ENCODE measurements at places on chromosomes 16 and 17.

GRCh38 chr16:58222532-58223316 is 24.8 kb upstream of the CSNK2A2 start:
- no peak for DNase-seq

GRCh38 chr17:81120149-81120484 is 45.2 kb upstream of the PVALEF start:
- DNase-seq: no peak

- peak; percentile 87 for DNase-seq
Observed at GRCh38 chr16:1772908-1773702, at the start of gene MRPS34. MRPS34 (minus strand) TSS chr16:1773134; CDS start chr16:1773119, 15 bp downstream.

DNA sequence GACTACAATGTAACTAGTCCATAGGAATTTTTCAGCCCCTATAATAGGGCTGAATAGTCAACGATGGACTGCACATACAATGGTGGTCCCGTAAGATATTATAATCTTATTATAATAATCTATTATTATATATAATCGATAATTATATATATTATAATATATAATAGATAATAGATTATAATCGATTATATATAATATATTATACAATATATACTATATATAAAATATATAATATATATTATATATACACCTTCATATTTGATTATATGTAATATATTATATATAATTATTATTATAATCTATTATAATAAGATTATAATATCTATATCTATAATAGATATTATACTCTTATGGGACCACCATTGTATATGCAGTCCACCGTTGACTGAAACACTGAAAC is 238.8 kb downstream of the XYLT1 start:
- no peak for DNase-seq

- no peak for DNase-seq
Observed at GRCh38 chr17:63274146-63274545, 172.0 kb downstream of the CYB561 start.

DNA sequence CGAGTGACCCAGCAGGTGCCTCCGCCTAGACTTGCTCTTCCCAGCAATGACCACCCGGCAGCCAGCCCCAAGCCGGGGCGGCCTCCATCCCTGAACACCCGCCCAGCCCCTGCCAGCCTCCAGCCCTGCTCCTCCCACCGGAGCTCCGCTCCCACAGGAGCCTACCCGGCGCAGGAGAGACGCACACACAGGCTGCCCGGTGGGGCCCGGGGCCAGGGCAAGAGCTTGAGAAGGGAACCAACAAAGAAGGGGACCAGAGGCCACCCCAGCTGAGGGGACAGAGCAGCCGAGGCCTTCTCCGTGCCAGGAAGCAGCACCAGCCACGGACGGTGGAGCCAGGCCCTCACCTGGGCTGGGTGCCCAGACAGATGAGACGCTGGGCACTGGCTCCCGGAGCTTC is 13.8 kb downstream of the PKD1 start:
- no peak for DNase-seq

- no peak for DNase-seq
Observed at GRCh38 chr17:704111-704864, 10.4 kb downstream of the VPS53 start.

DNA sequence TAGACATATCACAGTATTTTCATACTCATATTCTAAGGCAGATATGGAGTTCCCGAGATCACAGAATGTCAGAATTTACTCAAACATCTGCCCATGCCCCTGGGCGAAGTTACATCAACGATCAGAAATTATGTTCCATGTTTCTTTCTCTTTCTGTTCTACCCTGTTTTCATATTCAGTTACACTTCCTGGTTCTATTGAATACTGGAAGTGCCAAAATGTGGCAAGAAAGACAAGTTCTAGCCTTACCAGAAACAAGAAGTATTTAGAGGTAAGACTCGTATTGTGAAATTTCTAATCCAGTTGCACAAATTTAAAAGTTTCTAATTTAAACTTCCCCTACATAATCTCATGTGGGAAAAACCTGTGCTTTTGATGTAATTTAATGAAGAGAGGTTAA is 36.1 kb downstream of the KCNJ2 start:
- DNase-seq: no peak

DNA sequence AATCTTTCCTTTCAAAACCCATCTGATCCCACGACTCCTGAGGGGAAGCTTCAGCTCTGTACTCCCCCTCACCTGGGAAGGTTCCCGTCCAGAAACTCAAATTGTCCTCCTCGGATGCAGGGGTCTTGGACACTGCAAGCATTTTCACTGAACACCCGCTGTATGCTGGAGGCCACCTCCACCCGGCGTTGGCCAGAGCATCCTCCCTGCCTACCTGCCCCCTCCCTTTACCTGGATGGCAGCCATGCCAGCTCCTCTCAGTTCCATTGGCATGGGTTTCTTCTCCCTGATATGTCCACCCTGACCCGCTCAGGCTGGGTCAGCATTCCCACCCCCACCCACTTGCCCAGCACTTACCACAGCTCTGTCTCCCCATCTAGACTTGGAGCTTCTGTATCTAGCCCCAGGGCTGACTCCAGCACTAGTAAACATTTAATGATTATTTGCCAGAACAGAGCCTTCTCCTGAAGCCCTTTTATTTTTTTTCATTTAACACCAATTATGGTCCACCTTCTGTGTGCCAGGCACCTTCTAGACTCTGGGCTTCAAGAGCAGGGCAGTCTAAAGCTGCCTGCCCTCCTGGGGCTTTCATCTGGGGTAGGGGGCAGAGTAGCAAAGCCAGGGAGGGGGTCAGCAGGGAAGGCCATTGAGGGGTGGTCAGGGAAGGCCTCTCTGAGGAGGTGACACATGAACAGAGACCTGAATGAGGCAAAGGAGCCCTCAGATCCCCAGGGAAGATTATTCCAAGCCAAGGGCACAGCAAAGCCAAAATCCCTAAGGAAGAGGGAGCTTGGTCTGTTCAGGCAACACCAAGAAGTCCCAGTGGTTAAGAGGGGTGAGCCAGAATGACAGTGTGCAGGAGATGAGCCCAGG is 8.9 kb upstream of the KRT19 start:
- DNase-seq: peak; percentile 48

DNA sequence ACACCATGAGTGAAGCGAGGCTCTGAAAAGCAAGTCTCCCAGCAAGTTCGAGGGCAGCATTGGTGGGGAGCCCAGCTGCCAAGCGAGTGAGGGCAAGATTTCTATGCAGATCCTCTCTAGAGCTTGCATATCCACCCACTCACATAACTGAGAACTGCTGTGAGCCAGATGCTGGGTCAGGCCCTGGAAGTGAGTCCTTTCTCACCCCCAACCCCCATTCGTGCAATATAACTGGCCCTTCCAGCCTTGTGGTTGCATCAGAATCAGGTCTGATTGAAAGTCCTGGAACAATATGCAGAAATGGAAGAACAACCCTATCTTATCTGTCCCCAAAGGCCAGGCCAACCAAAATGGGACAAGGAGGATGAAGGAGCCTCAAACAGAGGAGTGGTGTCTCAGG is 146.6 kb downstream of the IRX5 start:
- no peak for DNase-seq

DNA sequence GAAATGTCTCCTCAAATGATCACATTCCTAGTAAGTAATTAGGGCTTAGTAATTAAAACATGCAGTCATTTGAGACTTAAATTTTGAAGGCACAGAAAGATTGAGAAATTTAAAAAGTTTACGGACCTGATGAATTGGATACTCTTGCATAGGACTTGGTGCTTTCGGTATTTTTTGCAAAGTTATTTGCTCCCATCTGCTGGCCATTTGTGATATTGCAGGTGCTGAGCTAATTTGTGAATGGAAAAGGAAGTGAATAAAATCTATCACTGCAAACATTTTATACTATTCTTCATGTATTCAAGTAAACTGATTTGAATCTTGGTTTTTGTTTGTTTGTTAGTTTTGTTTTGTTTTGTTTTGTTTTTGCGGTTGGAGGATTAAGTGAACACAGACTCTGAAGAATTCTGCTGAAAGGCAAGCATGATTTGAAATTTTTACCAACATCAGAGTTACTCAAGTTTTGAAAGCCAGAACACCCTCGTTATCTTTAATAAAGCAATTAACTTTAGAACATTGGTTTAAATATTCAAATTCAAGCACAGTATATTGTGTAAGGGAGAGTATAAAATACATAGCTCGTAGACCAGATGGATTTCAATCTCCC is 689.5 kb upstream of the RBFOX1 start:
- DNase-seq: peak; percentile 64

GRCh38 chr17:35212668-35213067 is 18.5 kb upstream of the SLC35G3 start:
- DNase-seq: no peak

GRCh38 chr17:80922580-80923160 is 69.0 kb upstream of the CHMP6 start:
- no peak for DNase-seq

GRCh38 chr17:31393749-31394146 is 2.3 kb downstream of the RAB11FIP4 start:
- no peak for DNase-seq

DNA sequence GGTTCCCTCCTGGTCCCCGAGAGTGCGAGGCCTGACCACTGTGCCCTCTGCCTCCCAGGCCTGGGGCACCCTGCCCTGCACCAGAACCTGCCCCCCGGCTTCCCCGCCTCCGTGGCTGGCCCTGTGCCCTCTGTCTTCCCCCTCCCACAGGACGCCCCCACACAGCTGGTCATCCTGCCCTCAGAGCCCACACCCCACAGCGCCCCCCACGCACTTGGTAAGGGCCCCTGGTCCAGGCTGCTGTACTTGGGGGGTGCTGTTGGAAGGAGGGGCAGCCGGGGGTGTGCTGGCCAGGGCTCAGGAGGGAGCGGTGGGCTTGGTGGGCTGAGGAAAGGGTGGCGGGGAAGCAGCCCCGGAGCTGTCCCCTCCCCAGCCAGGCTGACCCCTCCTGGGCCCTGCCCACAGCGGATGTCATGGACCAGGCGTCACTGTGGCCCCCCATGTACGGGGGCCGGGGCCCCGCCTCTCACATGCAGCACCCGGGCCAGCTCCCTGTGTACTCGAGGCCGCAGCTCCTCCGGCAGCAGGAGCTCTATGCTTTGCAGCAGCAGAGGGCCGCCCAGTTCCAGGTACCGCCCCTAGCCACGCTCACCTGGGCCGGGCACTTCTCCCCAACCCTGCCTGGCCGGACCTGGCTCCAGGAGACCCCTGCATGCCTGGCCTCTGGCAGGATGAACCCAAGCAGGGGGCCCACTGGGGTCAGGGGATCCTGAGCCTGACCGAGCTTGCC is 49.5 kb downstream of the BAHCC1 start:
- DNase-seq: no peak

GRCh38 chr16:46974352-46974751 is 878 bp upstream of the DNAJA2 start:
- DNase-seq: no peak

GRCh38 chr17:51238255-51238887 is 21.5 kb downstream of the MBTD1 start:
- no peak for DNase-seq

- DNase-seq: no peak
Observed at GRCh38 chr16:76897816-76898215, 293.2 kb upstream of the MON1B start.

- no peak for DNase-seq
Observed at GRCh38 chr17:1773696-1774181, 11.9 kb downstream of the SERPINF1 start.

- DNase-seq: no peak
Observed at GRCh38 chr16:51440131-51440889, 289.2 kb upstream of the SALL1 start.

- DNase-seq: no peak
Observed at GRCh38 chr16:81492965-81493754, 48.6 kb downstream of the CMIP start.

DNA sequence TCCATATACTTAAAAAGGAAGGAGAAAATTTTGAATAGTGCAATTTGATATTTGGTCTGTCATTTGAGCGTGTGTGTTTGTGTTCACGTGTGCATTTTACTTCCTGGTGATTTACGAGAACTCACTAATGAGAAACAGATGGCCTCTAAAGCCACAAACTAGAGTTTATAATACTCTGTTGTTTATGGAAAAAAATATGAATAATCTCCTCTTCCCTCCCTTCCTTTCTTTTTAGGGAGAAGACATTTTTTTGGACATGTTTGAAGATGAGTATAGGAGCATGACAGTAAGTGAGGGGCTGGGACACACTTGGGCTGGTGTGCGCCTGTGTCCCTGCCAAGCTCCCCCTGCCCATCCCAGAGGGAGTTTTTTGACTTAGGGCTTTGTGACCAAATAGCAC is 102.7 kb downstream of the CLEC16A start:
- no peak for DNase-seq

GRCh38 chr17:60743799-60744198 is 66.1 kb downstream of the BCAS3 start:
- no peak for DNase-seq

- DNase-seq: no peak
Observed at GRCh38 chr16:28574925-28575324, 21.2 kb downstream of the SGF29 start.

DNA sequence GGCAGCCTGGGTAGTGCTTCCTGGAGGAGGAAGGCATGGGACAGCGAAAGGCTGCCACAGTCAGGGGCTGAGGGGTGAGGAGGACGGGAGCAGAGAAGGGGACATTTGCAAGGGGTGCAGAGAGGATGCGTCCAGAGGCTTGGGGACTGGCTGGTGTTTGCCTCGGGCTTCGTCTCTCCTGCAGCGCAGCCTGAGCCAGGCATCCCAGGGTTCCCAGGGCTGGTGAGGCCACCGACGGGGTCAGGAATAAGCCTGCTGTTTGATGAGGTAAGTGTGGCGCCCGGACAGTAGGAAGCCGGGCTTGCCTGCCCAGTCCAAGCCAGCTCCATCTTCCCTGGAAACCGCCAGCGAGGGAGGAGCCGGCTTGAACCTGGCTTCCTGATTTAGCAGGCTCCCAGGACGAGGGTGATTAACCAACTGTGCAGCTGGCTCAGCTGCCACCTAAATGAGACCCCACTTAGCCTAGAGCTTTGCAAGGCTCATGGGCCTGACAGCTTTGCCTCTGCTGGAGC is 47.8 kb downstream of the PITPNM3 start:
- no peak for DNase-seq

- no peak for DNase-seq
Observed at GRCh38 chr16:10333321-10334032, 52.4 kb upstream of the ATF7IP2 start.

DNA sequence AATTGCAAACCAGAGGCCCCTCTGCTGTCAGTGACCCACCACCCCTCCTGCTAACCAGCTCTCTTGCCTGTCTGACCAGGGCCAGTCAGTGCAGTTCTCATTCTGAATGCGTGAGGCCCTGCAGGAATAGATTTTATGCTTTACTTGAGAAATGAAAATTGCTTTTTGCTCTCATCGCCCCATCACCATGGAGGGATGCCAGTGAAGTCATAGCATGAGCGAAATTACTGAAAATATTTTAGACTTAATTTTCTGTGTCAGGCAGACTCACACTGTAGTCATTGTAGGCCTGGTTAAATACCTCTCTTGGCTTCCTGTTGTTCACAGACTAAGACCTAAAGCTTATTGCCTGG is 490.5 kb upstream of the CDH5 start:
- DNase-seq: no peak

GRCh38 chr17:62744259-62744658 is 63.9 kb downstream of the MARCHF10 start:
- DNase-seq: no peak

- peak; percentile 58 for DNase-seq
Observed at GRCh38 chr16:57617604-57618111, 10.8 kb upstream of the ADGRG1 start.

Measured in natural killer cell treated with Interleukin-12 subunit alpha and Interleukin-12 subunit beta and Interleukin-15 and Interleukin-18, amount 100 ng/mL, for 72 hours (primary cell).